ENCODE measurements at places on chromosomes 2 and 18.

- peak; percentile 41 for DNase-seq
Observed at GRCh38 chr2:106192752-106193689, 1.1 kb downstream of the UXS1 start.

- DNase-seq, result no peak
Observed at GRCh38 chr18:9189491-9189890, 52.9 kb downstream of the ANKRD12 start.

DNA sequence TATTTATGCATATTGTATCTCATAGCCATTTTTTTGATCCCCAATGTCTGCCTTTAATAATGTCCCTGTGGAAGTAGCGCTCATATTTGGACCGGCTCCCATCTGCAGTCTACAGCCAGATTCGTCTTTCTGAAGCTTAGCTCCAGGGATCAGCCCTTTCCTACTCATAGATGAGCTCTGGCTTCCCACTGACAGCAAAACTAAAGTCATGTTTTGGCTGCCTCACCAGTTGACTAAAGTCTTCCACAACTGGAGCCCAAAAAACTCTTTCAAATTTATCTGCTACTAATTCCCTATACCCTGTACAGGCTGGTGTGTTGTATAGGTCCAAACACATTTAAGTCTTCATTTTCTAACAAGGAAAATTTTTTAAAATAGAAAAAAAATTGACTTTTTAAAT lies 294.2 kb upstream of the HNMT start:
- DNase-seq, result no peak

- DNase-seq, result no peak
Observed at GRCh38 chr2:10373931-10374330, 71.2 kb downstream of the HPCAL1 start.

GRCh38 chr2:158823486-158824237 lies 28.5 kb downstream of the DAPL1 start:
- no peak for DNase-seq

- DNase-seq, result no peak
Observed at GRCh38 chr2:3348767-3349166, 28.9 kb downstream of the EIPR1 start.

DNA sequence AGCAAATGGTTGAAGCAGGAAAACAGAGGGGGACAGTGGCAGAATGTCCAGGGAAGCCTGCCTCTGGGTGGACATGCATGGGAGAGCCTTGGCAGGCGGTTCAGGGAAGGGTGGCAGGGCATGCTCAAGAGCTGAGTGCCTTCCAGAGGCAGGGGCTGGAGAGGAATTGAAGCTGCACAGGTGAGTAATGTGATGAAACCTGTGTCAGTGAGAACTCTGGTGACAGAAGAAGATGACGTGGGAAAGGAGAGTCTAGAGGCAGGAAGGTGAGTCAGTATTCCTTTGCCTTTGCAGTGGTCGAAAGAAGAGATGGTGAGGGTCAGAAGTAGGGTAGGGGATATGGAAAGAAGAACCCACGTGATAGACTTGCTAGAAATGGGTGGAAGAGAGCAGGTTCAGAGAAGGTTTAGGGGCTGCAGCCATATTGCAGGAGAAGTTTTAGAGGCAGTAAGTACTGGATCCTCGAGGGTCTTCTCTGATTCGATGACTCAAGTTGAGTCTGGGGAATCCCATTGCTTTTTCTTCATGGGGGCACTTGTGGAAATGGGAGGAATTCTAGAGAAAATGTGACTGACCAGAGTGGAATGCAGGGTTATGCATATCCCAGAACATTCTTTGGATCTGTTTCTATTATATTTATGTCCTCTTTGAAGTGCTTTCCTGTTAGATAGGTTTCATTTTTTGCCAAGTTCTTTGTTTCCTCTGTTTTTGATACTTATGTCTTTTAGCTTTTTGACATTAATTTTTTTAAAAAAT lies 37.4 kb downstream of the TMEM87B start:
- no peak for DNase-seq

DNA sequence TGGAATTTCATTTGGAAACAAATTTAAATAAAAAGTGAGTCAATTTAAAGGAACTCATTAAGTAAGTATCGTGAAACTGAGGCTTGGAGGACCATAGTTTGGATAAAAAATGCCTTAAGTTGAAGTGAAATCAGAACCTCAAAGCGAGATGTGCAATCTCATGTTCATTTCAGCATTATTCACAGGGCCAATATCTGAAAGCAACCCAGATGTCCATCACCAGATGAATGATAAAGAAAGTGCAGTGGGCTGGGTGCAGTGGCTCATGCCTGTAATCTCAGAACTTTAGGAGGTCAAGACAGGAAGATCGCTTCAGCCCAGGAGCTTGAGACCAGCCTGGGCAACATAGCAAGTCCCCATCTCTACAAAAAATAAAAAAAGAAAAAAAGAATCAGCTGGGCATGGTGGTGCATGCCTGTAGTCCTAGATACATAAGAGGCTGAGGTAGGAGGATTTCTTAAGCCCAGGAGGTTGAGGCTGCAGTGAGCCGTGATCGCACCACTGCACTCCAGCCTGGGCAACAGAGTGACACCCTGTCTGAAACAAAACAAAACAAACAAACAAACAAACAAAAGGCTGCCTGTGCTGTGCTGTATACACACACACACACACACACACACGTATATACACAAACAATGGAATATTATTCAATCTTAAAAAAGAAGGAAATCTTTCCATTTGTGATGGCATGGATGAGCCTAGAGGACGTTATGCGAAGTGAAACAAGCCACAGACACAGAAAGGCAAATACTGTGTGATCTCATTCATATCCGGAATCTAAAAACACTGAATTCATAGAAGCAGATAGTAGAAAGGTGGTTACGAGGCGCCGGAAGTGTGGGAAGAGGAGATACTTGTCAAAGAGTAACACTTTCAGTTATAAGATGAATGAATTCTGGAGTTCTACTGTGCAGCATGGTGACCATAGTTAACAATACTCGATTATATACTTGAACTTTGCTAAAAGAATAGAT lies 14.5 kb downstream of the SH3RF3 start:
- DNase-seq, result no peak

GRCh38 chr2:70842401-70842800 lies 6.8 kb upstream of the CD207 start:
- DNase-seq, result no peak

DNA sequence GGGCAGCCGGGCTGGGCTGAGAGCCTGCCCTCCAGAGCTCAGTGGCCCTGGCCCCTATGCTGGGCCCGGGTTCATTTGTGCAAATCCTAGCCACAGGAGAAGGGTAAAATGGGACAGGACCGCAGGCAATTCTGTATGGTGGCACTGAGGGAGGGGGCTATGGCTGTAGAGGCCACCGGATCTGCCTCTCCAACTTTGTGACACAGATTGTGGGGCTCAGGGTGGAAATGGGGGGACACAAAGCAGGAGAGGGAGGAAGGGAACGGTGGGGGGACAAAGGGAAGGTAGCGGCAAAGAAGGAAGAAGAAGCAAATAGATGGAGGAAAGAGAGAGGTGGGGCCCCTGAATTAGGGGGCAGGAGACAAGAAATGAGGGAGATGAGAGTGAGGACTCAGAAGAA lies 201.1 kb downstream of the SMAD2 start:
- no peak for DNase-seq

DNA sequence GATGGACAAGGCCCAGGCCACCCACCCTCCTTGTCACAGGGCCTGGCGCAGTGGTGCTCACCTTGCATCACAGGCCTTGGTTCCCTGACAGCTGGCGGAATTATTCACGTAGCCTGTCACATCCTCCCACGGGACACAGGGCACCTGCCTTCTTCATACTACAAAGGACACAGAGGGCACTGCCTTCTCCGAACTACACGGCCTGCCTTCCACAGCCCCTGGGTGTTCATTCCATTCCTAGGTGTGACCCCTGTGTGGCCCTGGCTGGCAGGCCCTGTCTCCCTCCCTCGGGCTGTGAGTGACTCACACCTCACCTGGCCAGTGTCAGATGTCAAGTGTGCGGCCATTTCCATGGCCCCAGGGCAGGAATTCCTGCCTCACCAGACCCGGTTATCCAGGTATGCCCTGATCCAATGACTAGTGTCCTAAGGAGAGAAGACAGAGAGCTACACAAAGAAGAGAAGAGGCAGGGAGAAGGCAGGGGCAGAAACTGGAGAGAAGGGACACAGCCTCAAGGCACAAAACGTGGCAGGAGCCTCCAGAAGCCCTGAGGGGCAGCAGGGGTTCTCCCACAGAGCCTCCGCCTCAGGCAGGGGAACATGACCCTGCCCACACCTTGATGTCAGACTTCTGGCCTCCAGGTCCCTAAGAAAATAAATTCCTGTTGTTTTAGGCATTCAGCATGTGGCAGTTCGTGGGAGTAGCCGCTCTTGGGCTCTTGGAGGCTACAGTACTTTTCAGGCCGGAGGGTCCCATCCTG lies 43.4 kb downstream of the MBP start:
- DNase-seq, result no peak

GRCh38 chr2:71558300-71559051 lies 105.1 kb downstream of the DYSF start:
- no peak for DNase-seq

GRCh38 chr2:221818616-221819320 lies 246.7 kb upstream of the EPHA4 start:
- DNase-seq, result no peak

GRCh38 chr2:23688486-23689130 lies 238.3 kb downstream of the ATAD2B start:
- no peak for DNase-seq

DNA sequence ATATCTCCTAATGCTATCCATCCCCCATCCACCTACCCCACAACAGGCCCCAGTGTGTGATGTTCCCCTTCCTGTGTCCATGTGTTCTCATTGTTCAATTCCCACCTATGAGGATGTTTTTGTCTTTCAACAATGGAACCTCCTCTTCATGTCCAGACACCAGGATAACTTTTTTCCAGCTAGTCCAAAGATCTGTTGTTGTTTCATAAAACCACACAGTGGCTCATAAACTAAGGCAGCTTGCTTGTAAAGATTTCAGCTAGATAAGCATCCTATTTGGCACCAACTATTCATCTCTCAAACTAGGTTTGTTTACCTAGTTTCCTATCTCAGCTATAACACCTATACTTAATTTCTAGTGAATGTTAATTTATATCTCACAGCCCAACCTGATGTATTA lies 937.7 kb downstream of the TRIB2 start:
- no peak for DNase-seq

DNA sequence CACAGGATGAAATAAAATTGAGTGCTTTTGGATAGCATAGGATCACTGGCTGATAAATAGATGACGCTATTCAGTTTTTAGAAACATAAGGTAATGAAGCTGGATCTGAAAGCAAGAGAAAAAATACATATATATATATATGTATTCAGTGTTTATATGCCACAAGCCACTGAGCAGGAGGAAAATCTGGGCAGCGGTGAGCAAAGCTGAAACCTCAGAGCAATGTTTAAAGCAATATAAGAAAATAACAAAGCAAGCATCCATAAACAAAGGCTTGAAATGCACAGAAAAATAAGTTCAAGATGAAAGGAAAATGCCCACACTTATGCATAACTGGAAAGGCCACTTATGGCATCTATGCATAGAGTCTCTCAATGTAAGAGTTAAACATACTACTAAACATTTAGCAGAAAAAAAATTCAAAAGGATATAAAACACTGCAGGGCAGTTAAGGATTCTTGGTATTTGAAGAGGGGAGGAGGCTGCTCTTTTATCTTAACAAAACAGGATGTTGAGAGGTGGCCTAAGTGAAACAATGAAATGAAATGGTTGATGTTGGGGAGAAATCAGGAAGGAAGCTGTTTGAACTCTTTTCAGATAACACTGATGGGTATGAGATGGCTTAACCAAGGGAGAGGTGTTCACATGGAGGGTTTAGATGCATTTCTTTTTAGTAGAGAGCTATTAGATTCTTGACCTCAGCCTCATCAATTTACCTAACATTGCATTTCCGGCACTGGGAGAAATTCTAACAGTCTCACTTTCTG lies 129.1 kb downstream of the ARHGAP15 start:
- DNase-seq, result no peak

DNA sequence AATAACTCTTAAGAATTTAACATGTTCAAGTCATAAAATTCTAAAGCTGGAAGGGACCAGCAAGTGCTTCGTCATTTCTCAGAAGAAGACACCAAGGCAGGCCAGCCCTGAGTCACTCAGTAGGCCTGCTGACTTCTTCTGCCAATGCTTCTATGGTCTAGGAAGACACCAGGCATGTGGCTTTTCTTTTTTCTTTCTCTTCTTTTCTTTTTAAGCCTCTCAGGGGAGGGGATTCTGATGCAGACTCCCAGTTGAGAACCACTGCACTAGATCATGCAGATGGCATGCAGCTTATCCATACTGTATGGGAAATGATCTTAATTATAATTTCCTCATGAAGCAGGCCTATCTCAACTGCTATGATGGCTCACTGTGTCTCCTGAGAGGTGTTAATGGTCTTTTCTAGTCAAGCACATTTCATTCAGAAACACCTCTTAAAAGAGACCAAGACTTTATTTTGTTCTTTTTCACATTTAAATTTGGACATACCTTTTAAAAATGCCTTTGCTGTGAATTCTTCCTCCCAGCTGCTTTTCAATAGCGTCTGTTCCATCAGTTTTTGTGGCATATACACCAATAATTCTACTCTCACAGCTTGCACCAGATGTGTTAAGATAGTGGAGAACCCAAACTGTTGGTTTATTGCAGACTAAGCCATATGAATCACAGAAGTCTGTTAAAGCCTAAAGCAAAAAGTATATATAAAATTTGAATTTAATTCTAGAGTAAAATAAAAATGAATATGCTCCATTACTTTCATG lies 11.3 kb downstream of the KCTD18 start:
- no peak for DNase-seq

- DNase-seq, result no peak
Observed at GRCh38 chr18:13520306-13520705, 206.1 kb downstream of the FAM210A start.

- no peak for DNase-seq
Observed at GRCh38 chr18:74834424-74835309, 237.0 kb downstream of the ZNF407 start.

DNA sequence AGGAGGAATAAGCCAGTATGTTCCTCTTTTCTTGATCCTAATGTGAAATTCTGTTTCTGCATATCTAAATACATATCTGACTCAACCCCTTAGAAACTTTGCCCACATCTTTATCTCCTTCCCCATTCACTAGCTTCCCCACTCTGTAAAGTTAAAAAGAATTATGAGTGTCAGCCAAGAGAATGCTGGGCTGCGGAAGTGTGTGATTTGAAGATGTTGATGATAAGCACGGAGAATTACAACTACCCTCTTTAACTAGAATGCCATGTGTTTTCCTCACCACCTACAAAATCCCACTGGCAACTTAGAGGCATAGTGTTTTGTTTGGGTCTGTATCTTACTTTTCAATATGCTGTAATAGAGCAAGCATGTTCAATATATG lies 490.4 kb upstream of the FANCL start:
- DNase-seq, result peak; percentile 15

- DNase-seq, result no peak
Observed at GRCh38 chr2:52495816-52496215, 1271.8 kb upstream of the CHAC2 start.

- DNase-seq, result no peak
Observed at GRCh38 chr18:24080861-24081260, 58.0 kb upstream of the CABYR start.

DNA sequence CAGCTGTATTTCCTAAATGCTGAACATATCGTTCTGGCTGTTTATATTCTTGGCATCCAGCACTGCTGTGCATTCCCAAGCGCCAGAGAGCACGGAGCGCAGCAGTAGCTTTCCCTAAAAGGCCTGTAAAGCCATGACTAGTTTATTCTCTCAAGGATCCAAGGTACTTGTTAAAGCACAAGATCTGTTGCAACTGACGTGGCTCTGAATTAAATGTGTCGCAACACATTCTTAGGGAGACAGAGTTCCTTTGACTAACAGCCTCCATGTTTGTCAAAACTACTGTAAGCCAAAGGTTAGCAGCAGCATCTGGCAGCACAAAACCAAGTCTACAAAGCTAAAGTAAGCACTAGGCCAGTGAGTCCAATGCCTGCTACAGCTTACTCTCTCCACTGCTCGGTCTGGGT lies 188.6 kb upstream of the FN1 start:
- no peak for DNase-seq

Measured in K562 (cell line).